CD4-positive, alpha-beta T cell treated with Interleukin-12 subunit alpha and Interleukin-12 subunit beta, for 1 hour (primary cell): ENCODE measurements at places on chromosomes 4 and X.

DNA sequence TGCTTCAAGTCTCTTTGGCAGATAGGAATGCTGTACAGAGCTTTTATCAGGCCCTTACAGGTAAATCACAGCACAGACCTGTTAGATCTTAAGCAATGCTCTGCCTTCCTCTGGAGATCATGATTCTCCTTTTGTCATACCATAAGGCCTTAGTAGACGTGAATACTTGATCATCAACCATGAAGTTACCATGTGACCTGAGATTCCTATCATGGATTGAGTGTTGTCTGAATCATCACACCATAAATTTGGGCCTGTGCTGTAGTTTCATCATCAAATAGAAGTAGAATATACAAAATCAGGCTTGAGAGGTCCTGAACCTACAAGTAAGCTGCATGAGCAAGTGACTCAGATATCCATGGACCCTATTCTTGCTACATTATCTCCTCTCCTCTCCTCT is 466.8 kb upstream of the INTU start:
- DNase-seq, result no peak

GRCh38 chr4:106022454-106022853 is 127.2 kb downstream of the NPNT start:
- DNase-seq, result no peak

DNA sequence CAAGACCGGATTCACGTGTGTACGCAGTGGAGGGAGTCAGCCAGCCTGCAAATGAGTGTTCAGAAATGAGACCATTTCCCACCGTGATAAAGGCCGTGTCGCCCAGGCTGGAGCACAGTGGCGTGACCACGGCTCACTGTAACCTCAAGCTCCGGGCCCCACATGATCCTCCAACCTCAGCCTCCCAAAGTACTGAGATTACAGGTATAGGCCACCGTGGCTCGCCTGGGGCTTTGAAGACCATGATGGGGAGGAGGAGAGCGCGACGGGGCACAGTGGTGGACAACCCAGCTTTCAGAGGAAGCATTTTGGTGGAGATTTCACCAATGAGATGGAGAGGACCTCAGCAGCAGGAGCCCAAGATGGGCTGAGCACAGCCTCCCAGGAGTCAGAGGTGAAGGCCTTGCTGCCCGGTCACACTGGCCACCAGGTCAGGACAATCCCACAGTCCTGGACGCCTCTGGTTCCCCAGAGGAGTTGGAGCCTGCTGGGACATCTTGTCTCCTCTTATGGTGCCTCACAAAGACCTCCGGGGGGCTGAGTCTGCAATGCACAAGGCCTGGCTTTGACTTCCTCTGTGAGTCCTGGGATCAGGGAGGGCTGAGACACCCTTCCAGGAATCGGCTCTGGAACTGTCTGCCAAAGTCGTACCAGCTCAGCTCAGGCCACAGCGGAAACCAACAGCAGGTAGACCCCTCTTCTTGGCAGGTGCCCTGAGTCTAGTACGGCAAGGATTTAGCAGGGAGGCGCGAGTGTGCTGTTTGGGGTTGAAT is 22.4 kb upstream of the MXD4 start:
- DNase-seq, result no peak

DNA sequence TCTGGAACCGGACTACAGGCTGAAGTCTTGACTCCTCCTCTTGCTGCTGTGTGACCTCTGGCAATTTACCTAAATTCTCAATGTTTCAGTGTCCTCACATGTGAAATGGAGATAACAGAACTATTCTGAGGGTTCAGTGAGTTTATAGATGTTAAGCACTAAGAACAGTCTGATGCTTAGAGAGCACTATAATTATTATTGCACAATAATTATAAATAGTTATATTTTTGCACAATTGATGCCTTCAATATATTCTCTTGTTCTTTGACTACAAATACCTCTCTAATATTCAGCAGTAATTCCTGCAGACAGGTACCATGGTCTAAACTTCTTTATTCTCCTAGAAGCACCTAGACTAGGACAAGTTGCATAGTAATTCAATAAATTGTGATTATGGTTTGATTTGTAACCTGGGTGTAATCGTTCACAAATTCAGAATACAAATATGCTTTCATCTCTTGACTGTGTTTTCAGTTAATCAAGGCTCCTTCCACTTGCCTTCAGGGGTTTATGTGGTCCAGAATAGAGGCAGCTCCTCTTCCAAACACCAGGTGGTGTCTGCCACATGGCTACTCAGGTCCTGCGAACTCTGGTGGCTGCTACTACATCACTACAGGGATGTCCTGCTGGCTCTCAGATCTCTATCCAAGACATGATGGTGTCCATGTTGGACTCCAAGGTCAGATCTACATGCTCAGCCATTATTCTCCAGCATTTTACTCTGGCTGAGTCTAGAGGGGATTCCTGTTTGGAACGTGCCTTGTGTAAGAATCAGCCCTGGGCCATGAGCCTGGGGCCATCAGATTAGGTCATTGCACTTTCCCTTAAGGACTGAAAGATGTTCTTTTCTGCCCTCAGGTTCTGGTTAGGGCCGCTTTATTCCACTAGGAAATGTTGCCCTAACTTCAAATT is 103.4 kb downstream of the QRFPR start:
- no peak for DNase-seq

DNA sequence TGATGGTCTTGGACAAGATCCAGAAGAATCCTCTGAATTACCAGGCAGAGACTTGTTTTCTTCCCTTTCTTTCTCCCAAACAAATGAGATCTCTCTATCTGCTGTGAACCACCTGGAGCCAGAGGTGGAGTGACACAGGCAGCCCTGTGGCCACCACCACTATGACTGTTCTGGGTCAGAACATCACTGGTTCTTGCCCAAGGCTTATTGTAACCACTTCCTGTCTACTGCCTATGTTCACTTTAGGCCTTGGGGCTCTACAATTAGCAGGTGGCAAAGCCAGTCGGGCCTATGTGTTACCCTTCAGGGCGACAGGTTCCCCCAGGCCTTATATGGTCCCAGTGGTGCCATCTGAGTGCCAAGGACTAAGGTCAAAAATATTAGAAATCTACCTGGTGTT is 161.2 kb downstream of the GLUD2 start:
- no peak for DNase-seq

DNA sequence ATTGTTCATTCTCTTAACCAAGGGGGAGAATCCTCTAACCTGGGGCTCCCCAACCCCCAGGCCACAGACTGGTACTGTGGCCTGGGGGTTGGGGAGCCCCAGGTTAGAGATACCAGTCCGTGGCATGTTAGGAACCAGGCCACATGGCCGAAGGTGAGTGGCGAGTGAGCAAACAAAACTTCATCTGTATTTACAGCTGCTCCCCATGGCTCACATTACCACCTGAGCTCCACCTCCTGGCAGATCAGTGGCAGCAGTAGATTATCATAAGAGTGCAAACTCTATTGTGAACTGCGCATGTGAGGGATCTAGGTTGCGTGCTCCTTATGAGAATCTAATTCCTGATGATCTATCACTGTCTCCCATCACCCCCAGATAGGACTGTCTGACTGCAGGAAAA is 957.2 kb upstream of the PRKX start:
- no peak for DNase-seq

DNA sequence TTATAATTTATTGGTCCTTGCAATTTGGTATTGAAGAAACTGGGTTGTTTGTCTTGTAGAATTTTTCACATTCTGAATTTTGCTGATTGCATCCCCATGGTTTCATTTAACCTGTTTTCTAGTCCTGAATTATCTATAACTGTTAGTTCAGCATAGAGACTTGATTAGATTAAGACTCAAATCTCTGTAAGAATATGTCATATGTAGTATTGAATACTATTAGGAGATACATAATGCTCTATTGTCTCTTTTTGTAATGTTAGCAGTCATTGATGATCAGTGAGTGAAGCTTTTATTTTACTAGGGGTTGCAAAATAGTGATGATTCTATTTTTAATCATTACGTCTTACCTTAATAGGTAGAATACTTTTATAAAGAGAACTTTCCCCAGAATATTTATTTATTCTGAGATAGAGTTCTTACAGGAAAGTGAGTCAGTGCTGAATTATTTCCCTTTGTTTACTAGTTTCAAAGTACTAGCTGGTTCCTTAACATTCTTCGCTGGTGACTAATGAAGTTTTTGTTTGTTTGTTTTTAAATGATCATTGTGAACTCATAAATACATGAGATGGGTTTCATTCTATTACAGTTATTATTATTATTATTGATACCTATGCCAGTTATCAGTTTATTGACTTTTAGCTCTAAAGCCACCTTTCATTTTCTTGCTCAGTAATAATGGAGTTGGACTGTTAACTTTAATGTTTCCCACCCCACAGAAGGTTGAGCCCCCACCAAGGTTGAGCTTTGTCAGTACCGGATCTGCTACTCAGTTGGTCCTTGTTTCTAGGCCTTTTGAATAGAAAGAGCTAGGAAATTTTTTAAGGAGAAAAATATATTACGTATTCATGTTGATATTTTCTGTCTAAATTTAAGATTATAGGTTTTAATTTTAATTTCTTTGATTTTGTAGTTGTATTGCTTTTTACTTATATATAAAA is 102.3 kb downstream of the LARP1B start:
- no peak for DNase-seq

- no peak for DNase-seq
These were observed 48.5 kb upstream of the ZNF157 start for GRCh38 chrX:47321823-47322371.

DNA sequence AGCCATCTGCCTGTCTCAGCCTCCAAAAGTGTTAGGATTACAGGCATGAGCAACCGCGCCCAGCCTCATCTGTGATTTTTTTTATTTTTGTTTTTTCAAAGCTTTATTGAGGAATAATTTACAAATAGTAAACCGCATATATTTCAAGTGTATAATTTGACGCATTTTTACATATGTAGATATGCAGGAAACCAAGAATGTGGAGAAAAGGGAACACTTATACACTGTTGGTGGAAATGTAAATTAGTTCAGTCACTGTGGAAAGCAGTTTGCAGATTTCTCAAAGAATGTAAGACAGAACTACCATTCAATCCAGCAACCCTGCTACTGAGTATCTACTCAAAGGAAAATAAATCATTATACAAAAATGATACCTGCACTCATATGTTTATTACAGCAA is 85.9 kb downstream of the SLC16A2 start:
- DNase-seq, result no peak
